ENCODE measurements at places on chromosomes 2 and 18.

- no peak for DNase-seq
Measured at GRCh38 chr2:8626572-8626971, 55.3 kb upstream of the ID2 start.

DNA sequence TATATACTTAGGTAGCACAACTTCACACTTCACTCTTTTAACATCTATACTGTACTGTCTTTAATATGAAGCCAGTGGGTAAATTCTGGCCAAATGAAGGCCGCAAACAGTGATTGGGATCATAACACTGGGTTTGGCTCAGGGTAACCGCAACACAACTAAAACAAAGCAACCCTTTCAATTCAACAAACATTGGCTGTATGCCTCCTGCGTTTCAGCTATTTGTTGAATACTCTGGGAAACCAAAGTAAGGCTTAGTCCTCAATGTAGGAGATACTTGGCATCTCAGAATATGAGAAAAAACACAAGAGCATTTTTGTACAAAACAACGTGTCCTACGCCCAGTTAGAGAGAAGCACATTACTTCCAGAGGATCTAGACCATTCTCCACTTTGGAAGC lies 693.3 kb upstream of the KLHL29 start:
- DNase-seq, result no peak

- DNase-seq, result no peak
Measured at GRCh38 chr2:151971301-151972051, 127.4 kb downstream of the CACNB4 start.

DNA sequence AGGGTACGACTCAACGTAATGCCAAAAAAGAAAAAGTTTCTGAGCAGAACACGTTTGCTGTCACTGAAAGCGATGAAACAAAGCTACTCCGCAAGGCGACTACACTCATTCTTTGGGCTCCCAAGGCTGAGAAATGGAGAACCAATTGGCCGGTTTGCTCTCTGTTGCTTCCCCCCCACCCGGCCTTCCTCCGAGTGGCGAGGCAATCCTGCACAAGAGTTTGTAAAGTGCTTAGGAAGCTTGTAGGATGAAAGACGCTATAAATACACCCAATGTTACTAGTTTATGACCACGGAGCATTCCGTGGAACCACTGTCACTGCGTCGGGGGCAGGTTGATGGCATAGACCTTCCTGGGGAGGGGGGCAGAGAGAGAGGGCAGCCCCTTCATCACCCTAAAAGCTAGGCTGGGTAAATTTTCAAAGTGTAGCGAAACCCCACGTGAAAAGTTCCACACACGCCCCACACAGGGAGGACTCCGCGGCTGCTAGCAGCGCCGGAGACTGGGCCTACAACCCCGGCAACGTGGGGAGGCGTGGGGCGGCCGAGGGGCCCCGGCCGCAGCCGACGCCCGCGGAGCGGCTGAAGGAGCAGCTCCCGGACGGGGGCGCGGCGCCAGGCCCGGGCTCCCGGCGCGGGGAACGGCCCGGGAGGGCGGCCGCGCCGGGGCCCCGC lies 915 bp downstream of the CUL3 start:
- peak; percentile 30 for DNase-seq

DNA sequence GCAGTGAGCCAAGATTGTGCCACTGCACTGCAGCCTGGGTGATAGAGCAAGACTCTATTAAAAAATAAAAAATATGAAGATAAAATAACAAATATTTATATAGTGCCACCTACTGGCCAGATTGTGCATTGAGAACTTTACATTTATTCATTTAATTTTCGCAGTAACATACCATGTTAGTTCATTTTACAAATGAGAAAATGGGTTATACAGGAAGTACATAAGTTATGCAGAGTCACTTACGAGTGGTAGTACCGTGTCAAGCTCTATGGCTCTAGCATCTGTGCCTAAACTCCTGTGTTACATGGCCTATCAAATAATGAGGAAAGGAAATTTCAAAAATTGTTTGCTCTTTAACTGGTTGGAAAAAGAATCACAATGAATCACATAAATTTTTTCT lies 27.9 kb downstream of the RIF1 start:
- DNase-seq, result no peak

- DNase-seq, result peak; percentile 2
Measured at GRCh38 chr18:58893388-58894099, 28.9 kb downstream of the ZNF532 start.

GRCh38 chr18:3455090-3455635 lies 5.2 kb downstream of the TGIF1 start:
- no peak for DNase-seq

GRCh38 chr18:5914016-5914415 lies 18.7 kb upstream of the TMEM200C start:
- DNase-seq, result no peak

DNA sequence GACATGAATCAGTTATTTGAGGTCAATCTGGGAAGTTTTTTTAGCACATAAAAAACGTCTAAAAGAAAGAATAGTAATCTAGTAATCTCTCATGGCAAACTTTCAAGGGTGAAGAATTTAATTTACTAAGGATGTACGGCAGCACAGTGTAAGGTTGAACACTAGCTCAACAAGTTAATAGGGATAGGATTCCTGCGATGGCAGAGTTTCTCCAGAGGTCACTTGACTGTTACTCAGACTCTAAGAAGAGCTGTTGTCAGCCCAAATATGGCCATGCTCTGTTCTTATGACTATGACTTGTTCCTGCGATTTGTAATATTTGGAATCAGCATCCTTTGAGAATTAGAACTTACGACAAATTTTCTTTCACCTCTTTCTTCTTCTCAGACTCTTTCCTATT lies 553.3 kb upstream of the TNP1 start:
- DNase-seq, result no peak

GRCh38 chr2:101179982-101180381 lies 28.8 kb upstream of the TBC1D8 start:
- no peak for DNase-seq

Data from activated CD4-positive, alpha-beta T cell treated with anti-CD3 and anti-CD28 coated beads, Interleukin-10, Interleukin-2, amounts not matched to agents 100 ng/mL and 50 ng/mL, durations not matched to agents 16 hours and 8 hours (primary cell).